ENCODE measurements at places on chromosomes 11 and 22.

- DNase-seq: no peak
Observed at GRCh38 chr11:4704054-4704789, at the start of gene MMP26. TSS of gene MMP26 (plus strand) at chr11:4704784.

- DNase-seq: no peak
Observed at GRCh38 chr11:101582236-101582988, 1.4 kb downstream of the TRPC6 start.

GRCh38 chr22:31919730-31920129 lies 24.6 kb upstream of the YWHAH start:
- no peak for DNase-seq

DNA sequence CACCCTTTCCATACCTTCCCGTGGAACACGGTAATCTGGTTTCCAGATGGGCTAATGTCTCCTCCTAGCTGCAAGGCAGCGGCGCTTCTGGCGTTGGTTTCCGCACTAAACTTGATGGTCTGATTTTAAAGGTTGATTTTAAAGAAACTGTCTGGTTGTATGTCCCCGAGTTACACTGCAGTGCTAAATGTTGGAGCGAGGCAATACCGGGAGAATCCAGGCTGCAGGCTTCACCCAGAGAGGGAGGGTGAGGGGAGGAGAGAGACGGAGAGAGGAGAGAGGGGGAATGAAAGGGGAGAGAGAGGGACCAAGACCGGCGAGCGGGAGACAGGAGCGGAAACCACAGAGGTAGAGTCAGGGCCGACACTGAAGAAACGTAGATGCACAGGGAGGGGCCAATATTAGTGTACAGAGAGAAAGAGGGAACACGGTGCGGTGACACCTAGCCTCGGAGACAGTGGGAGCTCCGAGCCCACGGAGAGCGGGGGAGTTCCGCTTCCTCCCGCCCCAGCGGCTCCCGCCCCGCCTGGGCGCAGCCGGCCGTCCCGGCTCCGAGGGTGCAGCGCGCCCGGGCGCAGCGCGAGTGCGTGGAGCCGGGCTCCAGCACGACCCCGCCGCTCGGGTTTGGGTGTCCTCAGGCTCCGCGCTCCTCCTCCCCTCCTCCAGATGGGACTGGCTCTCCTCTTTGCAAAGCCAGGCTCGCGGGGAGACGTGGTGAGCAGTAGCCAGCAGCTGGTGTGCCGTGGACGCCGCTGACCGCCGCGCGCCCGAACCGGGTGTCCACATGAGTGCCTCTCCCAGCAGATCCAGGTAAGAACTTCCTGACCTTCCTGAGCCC lies 71.9 kb upstream of the GRAMD1B start:
- DNase-seq: no peak

- peak; percentile 40 for DNase-seq
Observed at GRCh38 chr22:26398741-26399153, 30.3 kb upstream of the ASPHD2 start.

DNA sequence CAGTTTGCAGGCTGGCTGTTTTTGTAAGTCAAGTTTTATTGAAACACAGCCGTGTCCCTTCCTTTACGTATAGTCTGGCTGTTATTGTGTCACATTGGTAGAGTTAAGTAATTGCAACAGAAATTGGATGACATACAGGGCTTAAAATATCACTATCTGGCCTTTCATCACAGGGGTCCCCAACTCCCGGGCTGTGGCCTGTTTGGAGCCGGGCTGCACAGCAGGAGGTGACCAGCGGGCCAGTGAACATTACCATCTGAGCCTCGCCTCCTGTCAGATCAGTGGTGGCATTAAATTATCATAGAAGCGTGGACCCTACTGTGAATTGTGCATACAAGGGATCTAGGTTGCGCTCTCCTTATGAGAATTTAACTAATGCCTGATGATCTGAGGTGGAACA lies 31.7 kb downstream of the EXT2 start:
- DNase-seq: no peak

- no peak for DNase-seq
Observed at GRCh38 chr11:132559331-132560036, 972.8 kb downstream of the OPCML start.

DNA sequence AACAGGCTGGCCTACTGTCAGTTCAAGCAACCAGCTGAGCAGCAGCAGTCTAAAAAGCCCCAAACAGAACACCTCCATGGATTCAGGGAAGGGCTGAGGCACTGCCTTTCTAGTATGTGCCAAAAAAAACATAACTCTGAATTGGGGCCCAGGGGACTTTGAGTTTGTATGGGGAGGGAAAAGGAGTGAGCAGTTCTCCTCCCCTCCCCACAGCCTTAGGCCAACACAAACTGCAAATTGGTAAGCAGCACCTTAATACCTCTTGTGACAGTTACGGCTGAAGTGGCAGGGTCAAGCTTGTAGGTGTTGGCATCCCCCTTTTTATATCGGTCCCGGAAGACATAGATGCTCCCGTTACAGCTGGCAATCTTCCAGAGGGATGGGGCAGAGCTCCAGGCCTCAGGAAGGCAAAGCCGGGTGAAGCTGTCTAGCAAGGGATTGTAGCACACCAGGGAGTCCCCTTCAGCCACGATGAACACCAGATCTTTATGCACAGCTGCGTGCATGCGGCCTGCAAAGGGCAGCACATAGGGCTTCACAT lies 6.0 kb downstream of the KBTBD4 start:
- no peak for DNase-seq

- DNase-seq: no peak
Observed at GRCh38 chr22:46087816-46088277, 62.5 kb upstream of the PPARA start.

DNA sequence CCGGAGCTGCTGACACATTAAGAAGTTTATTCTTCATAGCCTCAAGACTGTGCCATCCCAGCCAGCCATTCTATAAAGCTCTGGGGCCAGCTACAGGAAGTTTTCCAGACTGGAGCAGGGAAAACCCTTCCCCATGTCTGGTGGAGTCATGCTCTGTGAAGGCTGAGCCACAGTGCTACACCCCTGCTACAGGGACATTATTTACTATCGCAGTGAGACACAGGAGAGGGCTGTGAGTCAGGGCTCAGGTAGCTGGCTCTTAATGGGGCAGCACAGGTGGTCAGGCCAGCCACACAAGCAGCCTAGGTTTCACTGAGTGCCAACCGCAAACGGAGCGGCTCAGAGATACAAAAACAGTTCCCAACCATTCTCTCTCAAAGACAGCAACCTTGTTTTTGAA lies 12.1 kb downstream of the HPS4 start:
- no peak for DNase-seq

DNA sequence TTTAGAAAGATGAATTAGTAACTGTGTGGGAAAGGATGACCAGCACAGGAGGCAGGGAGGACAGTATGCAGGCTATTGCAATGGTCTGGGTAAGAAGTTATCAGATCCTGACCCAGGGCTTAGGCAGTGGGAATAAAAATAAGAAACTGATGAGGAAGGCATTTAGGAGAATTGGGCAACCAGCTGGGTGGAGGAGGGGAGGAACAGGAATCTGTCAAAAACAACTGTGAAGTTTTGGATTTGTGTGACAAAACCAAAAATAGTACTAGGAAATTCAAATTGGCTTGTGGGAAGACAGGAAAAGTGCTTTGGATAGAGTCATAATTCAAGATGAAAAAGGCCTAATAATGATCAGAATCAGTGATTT lies 27.9 kb downstream of the MMP13 start:
- no peak for DNase-seq

DNA sequence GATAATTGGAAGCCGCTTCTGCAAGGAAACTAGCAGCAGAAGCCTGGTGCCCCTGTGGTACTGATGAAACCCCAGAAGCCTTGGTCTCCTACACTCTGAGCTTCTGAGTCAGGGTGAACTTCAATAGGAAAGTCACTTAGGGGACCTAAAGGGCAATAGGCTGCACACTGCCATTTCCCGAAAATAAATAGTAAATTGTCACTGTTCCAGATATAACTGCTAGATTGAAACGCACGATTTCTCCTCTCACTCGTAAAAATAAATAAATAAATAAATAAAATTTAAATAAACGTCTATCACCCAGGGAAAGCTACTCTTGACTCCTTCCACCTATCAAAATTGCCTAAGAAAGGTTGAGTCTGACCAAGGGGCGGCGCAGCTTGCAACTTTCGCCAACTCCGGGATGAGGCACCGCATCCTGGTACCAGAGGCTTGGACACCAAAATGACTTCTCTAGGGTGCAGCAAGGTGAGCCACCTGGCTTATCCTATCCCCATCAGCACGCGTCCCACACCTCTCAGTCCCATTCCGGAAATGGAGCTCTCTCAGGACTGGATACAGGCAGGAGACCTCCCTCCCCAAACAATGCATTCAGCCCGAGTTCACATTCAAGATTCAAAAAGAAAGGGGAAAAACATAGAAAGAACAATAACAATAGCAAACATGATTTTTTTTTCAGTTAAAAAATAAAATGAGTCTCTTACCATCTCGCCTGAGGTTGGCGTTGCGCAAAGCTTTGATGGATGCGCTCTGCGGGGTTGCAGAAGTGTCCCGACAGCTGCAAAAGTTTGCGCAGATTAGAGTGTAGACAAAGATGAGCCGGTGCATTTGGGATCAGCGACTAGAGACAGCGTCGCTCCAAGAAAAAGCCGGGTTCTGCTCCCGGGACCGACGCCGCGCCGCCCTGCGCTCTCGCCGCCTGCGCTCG lies 583 bp downstream of the PDGFD start:
- no peak for DNase-seq

DNA sequence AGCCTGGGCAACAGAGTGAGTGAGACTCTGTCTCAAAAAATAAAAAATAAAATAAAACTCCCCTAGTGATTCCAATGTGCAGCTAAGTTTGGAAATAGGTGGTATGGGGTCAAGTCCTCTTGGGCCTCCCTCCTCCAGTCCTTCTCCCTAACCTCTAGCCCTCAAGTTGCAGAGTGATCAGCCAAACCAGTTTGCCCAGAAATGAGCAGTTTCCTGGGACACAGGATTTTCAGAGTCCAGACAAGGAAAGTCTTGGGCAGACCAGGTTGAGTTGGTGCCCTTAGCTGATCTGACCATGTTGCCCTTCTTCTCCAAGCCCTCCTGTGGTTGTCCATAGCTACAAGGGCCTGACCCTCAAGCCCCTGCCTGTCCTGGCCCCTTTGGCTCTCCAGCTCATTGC lies 7.9 kb downstream of the TCN2 start:
- no peak for DNase-seq

GRCh38 chr11:126603486-126603885 lies 248.0 kb downstream of the ST3GAL4 start:
- no peak for DNase-seq

DNA sequence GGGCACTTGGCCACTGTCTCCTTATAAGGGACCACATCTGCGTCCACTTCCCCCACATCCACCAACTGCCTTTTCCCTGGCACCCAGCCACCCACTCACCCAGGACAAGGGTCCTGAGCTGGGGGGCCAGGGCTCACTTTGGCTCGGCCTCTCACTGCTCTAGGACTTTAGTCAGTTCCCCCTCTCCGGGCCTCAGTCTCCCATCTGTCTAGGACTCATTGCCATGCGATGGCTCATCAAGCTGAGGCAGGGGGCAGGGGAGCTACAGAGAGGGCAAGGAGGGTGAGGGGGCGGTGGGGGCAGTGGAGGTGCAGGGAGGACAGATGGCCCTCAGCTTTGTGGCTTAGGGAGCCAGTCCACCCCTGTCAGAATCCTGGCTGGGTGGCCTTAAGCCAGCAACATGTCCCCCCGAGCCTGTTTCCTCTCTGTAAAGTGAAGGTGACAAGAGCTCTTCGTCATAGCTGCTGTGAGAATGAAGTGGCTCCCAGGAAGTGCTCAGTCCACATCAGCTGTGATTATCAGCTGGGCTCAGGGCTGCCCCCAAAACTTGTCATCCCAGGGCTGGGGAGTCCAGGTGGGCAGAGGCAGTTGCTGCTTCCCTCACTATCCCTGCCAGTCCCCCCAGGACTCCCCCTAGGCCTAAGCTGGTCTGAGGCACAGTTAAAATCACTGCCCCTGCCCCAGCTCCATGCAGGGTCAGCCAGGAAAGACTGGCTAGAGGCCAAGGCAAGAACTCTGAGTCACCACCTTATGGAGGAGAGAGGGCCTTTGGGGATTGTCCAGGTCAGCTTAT lies 14.9 kb downstream of the RAC2 start:
- DNase-seq: no peak

DNA sequence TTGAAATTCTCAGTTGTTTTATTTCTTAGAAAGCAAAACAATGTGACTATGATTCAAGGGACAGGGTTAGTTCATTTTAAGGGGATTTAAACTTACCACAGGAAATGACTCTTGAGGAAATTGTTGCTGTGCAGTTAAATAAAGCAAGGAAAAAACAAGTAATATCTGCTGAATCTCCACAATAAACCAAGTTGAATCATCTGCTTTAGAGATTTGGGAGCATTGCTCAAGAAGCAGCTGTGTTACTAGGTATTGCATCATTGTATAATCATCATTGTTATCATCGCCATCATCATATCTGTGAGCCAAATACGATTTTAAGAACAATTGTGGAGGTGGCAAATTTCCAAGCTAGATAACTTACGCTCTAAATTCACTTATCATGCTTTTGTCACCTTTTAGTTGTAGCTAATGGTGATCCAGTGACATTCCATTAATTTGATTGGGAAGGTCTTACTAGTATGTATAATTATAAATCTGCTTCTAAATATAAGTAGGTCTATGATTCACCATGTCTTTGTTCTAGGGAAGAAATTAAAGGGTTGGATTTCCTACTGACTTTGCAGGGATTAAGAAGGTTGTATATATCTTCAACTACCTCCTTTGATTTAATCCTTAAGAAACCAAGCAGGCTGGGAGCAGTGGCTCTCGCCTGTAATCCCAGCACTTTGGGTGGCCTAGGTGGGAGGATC lies 19.9 kb downstream of the MMP10 start:
- DNase-seq: no peak

- DNase-seq: no peak
Observed at GRCh38 chr11:93646399-93646798, 15.1 kb upstream of the CEP295 start.

- DNase-seq: no peak
Observed at GRCh38 chr11:98940913-98941312, 79.8 kb upstream of the CNTN5 start.

DNA sequence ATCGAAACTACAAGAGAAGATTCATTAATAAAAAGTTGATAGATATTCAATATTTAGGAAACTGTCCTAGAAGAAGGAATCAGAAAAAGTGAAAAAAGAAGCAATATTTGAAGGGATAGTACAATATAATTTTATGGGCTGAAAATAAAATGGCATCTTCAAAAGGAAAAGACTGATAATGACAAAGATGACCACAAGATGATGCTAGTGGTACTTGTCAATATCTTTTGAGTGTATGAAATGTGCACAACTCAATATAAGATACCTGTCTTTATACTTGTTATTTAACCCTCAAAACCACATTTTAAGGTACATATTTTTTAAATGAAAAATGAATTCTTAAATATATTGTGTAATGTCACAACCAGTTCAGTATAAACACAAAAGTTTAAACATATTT lies 1059.6 kb upstream of the RAG2 start:
- DNase-seq: no peak

Measured in T-cell (primary cell).